ENCODE measurements at places on chromosomes 5 and 9.

DNA sequence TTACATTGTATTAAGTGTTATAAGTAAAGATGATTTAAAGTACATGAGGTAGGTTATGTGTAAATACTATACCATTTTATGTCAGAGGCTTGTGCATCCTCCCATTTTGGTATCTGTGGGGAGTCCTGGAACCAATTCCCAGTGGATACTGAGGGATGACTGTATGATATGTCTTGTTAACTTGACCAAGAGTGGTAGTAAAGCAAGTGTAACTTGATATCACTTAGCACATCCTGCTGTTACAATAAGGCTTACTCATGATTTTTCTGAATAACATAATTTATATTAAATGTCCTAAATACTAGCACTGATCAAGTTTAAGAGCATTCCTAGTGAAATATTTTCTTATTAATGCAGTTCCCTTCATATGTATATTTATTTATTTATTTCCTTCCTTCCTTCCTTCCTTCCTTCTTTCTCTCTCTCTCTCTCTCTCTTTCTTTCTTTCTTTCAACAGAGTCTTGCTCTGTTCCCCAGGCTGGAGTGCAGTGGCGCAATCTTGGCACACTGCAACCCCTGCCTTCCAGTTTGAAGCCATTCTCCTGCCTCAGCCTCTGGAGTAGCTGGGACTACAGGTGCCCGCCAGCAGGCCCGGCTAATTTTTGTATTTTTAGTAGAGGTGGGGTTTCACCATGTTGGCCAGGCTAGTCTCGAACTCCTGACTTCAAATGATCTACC is 7.5 kb downstream of the NDFIP1 start:
- no peak for DNase-seq

DNA sequence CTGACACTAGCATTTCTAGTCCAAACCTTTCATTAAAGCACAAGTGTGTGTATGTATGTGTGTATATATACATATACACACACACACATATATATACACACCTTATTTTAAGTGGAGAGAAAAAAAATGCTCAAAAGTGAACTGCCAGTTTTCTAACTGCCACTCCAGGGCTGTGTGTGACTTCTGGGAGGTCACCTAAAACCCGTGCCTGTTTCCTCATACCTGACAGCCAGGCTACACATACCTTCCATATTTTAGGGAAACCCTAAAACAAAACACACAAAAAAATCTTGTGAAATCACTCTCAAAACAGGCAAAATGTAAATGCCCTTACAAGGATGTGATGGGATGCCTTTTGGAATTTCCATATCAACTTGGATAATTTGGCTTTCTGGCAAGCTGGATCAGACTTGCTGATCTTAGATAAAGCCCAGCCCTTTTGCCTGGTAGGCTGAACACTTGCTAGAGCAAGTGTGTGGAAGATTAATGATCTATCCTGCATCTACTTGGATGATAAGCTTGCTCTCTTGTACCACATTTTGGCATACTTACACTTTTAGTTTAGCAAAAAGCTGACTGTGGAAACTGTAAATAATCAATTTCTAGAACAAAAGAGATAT is 127.8 kb downstream of the GNAQ start:
- DNase-seq, result no peak

- no peak for DNase-seq
Measured at GRCh38 chr9:21144603-21145002, 3.0 kb upstream of the IFNW1 start.

DNA sequence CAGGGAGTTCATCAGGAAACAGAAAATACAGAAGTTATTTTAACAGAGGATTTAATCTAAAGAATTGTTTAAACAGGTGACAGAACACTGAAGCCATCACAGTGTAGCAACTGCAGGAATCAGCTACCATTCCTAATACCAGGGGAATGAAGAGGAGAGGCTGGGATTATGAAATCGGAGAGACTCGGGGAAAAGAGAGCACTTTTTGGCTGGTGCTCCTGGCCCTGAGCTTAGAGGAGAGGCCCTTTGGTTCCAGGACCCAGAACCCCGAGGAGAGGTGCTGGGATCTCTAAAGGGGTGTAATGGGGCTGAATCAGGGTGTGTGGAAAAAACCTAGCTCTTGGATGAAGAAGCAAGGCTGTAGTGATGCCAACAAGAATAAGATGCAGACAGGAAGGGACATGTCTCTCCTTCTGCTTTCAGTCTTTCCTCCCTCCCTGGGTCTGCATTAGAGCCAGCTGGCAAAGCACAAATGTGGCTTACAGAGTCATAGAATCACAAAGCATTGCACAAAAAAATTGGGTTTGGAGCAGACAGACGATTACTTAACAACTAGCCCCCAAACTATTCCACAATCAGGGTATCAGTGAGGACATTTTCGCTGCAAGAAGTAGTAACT is 11.6 kb upstream of the SFXN1 start:
- no peak for DNase-seq

DNA sequence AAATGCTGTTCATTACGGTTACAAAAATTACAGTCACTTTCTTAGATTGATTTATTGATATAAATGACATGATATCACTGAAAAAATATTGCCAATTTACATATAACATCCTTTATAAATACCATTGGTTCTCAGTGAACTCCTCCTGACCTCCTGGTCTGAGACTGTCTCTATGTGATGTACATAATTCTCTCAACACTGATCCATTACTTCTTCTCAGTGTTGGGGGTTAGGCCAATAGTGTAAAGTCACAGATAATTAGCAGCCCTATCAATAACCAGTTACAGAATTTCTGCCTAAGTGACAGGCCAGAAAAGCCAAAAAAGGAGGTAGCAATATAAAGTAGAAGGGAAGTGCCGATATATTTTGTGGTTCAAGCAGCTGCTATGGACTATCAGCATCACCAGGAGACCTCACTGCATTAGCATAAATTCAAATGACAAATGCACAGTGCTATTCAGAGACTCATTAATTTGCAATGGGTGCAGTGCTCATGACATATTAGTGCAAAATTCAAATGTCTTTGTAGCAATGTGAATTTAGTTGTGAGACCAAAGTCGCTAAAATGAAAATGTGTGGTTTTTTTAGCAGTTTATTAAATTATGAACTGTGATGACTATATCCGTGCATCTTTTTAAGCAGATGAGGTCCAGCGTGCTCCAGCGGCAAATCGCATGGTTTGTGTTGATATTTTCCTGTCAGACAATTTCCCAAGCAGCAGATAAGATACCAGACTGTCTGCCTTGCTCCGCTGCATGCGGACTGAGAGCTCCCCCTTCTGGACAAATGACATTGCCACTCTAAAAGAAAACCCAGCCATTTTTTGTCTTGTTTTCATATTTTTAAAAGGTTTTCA is 144.6 kb downstream of the CETN3 start:
- DNase-seq, result peak; percentile 74

DNA sequence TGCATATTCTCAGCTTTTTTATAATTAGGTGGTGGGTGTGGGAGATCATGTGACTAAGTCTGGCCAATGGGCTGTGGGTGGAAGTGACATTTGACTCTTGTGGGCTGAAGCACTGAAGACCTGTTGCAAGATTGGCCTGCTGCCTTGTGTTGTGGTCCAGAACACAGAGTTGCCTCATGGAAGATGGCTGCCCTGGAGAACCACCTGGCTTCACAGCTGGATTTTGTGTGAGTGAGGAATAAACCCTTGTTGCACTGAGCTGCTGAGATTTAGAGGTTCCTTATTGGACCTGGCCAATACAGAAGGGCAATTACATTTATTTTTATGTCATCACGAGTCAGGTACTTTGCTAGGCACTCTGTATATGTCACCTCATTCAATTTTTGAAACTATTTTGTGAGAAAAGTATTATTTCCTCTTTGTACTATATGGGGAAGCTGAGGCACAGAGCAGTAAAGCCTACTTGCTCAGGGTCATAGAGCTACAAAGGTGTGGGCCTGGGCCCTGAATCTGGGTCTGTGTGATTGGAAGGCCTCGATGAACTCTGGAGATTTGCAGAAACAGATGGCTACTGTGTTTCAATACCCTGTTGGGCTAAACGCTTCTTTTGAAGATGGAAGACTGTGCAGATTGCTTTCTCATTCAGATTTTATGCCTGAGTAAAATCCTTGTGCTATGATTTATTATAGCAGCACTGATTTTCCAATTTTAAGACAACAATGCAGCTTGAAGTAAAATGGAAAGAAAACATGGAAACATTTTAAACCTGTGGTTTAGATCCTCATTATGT is 71.2 kb upstream of the TBC1D2 start:
- no peak for DNase-seq

DNA sequence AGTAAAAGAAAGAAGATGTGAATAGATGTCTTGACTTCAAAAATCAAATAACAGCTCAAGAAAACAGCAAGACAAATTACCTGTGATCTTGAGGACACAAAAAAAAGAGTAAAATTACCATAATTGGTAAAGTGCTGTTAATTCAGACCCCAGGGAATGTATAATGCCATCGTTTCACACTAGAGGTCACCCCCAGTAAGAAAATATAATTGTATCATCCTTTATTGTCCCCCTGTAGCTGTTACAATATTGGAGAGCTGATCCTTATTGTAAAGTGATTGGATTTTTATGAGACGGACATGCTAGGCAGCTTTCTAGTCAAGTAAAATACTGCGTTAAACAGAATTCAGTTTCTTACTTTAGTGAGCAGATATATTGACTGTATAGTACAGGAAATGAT is 377.0 kb downstream of the TLE1 start:
- DNase-seq, result no peak

DNA sequence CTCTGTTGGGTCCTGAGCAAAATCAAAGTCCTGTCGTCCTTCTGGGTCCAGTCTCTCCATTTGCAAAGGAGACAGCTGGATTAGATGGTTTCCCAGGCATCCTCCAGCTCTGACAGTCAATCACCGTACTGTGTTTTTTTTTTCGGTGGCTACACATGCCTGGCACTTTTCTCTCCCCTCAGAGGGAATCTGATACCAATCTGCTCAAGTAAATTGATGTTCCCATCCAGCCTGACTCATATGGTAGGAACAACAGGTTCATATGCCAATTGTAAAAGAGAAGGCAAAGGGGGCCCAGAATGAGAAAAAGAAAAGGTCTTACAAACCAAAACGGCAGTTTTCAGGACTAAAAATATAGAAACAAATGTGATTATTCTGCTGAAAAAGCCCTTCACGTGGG is 1.2 kb downstream of the FBXO10 start:
- DNase-seq, result peak; percentile 25

DNA sequence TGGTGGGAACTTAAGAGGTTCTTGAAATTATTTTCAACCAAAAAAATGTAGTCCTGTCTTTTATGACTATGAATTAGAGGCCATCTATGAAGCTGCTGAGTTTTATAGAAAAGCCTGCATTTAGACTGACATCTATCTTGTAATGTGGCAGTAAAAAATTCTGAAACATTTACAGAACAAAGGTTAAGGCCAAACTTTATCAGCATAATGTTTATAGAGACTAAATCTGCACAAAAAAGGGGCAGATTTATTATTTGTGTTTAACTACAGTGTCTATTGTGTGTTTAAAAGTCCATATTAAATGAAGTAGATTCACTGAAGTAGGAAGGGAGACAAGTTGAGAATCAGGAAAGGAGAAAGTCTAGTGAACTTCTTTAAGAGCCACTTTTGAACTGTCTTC is 37.3 kb upstream of the ANKRD34B start:
- DNase-seq, result no peak

DNA sequence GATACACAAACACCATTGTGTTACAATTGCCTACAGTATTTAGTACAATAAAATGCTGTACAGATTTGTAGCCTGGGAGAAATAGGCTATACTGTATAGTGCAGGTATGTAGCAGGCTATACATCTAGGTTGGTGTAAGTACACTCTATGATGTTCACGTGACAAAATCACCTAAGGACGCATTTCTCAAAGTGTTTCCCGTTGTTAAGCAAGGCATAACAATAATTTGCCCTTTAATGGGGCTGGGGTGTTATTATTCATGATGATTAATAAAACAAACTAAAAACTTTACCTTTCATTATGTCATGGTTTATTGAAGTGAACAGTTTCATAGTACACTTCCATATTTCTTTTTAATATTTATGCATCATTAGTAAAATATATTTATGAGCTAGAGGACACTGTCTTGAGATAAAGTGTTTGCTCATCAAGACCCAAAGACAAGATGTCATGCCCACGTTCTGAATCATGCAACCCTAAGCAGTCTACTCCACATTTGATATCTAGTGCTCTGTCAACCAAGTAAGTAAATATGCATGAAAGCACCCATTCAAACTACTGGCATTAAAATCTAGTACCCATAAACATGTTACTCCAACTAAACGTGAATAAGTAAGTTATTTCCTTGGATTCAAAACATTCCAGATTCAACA is 220.5 kb downstream of the NR2F1-AS1 start:
- DNase-seq, result no peak

DNA sequence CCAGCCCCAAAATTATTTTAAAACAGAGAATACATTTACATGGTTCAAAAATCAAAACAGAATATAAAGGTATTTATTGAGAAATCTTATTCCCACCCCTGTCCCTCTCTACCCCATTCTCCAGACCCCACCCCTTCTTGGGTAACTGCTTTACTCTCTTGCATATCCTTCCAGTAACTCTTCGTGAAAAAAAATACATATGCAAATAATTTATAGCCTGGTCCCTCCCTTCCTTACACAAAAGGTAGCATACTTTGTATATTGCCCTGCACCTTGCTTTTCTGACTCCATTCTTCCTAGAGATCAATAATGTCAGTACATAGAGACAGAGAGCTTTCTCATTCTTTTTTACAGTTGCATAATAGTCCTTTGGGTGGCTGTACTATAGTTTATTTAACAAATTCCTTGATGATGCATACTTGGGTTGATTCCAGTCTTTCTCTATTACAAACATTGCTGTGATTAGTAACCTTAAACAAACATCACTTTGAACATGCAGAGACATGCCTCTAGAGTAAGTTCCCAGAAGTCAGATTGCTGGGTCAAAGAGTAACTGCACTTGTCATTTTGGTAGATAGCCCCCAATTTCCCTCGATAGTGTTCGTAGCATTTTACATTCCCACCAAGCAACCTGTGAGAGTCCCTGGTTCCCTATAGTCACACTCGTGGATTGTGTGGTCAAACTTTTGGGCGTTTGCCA is 47.9 kb downstream of the STOM start:
- no peak for DNase-seq

- no peak for DNase-seq
Measured at GRCh38 chr9:125537442-125538091, 169.4 kb downstream of the MAPKAP1 start.
